ENCODE measurements at places on chromosomes 7 and 10.

DNA sequence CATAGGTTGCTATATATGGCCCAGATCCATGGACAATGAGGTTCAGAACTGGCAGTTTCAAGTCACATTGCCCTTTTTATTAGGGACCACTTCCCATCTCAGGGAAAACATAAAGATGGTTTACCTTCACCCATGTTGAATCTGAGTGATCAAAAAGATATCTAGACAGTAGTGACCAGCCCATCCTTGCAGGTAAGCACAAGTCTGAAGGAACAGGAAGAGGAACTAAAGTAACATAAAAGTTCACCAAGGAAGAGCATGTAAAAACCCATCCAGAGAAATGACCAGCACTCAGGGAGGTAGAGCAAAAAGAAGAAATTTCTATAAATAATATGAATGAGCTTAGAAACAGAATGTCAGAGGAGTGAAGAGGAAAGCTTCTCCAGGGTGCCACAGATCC is 382.5 kb downstream of the PARD3 start:
- no peak for DNase-seq

DNA sequence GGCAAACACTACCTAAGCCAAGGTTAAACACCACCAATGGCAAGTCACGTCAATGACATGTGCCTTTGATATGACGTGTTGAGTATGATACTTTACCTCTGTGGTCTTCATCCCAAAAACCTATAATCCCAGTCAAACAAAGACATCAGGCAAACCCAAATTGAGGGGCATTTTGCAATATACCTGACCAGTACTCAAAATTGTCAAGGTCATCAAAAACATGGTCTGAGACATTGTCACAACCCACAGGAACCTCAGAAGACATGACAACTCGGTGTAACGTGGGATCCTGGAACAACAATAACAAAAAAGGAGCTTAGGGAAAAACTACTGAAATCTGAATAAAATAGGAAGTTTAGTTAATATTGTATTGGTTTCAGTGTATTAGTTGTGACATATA is 7.2 kb downstream of the FAM237B start:
- DNase-seq, result no peak

- no peak for DNase-seq
Measured at GRCh38 chr7:149719912-149720335, 53.5 kb downstream of the ZNF467 start.

DNA sequence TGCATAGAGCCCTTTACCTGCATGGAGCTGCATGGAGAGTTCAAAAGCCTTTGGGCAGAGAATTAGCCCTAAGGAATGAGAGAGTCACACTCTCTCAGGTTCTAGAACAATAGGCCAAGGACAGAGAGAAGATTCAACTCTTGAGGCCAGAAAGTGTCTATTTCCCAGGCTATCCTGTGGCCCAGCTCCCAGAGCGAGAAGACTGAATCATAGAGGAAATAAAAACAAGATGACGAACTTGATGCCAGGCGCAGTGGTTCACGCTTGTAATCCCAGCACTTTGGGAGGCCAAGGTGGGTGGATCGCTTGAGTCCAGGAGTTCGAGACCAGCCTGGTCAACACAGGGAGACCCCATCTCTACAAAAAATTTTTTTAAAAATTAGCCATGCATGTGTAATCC is 18.3 kb upstream of the PODXL start:
- no peak for DNase-seq

DNA sequence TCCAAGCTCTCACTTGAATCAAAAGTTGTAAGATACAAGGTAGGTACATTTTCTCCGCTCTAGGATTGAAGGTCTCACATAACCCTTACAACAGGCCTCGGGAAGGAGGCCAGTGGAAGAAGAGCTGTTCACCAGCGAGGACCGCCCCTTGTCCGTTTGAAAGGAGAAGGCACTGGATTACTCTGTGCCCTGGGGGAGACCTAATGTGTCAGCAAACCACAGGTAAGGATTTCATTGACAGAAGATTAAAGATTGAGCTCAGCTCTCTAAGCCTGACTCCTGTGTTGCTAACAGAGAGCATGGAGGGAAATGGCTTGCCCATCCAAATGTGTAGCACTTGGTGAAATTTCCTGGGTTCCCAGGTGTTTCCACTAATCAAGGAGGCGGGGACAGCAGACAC is 81.2 kb downstream of the SLC16A9 start:
- DNase-seq, result no peak

GRCh38 chr7:888081-889024 is 12.0 kb downstream of the GET4 start:
- no peak for DNase-seq

DNA sequence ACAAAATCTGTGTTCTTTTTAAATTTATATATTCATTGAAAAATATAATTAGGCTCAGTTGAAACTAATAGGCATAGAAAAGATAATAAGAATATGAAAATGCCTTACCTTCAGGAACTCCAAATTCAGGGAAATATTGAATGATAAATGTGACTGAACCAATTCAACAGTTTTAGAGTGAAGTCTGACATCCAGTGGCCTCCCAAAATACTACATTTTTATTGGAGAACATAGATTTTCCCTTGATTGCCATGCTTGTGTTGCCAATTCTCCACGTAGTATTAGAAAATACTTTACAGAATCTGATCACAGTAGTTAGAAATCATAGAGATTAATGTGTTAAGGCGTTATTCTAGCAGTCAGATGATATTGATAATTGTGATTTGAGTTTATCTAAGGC is 1246.7 kb downstream of the GATA3 start:
- no peak for DNase-seq

GRCh38 chr7:35624299-35625186 is 70.4 kb downstream of the HERPUD2 start:
- DNase-seq, result no peak

DNA sequence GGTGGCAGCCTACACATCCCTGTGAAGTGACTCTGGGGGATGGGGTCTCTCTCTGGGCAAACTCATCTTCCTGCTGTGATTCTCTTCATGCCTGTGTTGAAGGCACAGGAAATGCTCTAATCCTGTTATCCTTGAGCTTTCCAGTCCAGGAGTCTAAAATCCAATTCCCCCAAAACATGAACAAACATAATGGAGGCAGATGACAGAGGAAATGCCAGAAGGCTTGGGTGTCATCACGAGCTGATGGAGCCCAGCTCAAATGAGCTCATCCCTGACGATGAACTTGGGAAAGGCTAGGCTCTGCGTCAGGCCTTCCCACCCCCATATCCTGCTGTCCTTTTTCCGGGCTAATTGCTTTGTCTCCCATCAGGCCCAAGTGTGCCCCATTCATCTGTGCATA is 165.9 kb upstream of the PODXL start:
- no peak for DNase-seq

- no peak for DNase-seq
Measured at GRCh38 chr10:78776756-78777155, 292.0 kb upstream of the ZMIZ1 start.

- DNase-seq, result no peak
Measured at GRCh38 chr7:13604178-13604577, 385.3 kb downstream of the ETV1 start.

DNA sequence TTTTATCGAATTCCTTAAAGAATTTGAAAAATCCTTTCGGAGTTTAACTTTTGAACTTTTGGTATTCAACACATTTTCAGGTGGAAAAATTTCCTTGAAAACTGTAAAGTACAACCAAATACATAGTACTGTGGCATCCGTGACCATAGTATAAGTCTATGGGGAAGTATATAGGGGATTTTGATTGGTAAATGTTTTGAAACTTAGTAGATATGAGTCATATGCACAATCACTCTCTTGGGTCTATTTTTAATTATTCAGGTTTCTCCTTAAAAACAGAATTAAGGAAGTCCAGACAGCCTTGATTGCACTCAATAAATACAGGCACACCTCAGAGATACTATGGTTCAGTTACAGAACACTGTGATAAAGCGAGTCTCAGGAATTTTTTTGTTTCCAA is 64.2 kb downstream of the AVL9 start:
- DNase-seq, result no peak

- no peak for DNase-seq
Measured at GRCh38 chr7:149869291-149869650, 4.5 kb upstream of the ATP6V0E2 start.

- DNase-seq, result no peak
Measured at GRCh38 chr10:44008270-44008916, 359.7 kb upstream of the ZNF32 start.

- DNase-seq, result no peak
Measured at GRCh38 chr10:132963430-132963960, 21.1 kb upstream of the CFAP46 start.

DNA sequence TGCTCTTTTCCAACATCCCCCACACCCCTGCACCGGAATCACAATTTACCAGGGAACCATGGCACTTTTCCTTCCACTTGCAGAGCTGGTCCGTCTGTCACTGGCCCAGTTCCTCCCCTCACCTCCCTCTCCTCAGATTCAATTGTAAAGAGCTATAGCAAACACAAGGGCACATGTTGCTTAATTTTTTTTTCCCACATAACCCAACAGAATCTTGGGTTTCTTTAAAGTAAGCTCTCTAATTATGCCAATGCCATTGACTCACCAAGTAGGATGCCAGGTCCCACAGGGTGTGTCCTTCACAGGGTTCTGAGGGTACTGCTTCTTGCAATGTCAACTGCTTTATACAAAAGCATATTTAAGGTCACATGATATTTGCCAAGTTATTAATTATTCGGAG is 262.2 kb downstream of the AUTS2 start:
- no peak for DNase-seq

DNA sequence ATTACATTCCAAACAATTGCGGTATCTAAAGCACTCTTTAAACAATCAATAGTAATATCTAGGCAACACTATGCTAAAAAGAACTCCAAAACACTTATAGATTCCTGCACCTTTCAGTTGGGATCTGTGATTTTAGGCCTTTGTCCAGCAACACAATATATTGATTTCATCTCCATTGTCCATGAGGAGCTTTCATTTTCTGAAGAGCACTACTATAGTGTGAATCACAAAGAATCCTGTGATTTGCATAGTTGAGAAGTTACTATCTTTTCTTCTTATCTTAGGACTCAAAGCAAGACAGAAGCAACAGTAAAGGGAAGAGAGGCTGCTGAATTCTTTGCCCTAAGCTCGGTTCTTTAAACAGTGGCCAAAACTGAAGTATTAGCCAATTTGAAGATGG is 846.8 kb downstream of the IPMK start:
- DNase-seq, result no peak

GRCh38 chr7:122316467-122317388 is 12.2 kb upstream of the FEZF1 start:
- no peak for DNase-seq

DNA sequence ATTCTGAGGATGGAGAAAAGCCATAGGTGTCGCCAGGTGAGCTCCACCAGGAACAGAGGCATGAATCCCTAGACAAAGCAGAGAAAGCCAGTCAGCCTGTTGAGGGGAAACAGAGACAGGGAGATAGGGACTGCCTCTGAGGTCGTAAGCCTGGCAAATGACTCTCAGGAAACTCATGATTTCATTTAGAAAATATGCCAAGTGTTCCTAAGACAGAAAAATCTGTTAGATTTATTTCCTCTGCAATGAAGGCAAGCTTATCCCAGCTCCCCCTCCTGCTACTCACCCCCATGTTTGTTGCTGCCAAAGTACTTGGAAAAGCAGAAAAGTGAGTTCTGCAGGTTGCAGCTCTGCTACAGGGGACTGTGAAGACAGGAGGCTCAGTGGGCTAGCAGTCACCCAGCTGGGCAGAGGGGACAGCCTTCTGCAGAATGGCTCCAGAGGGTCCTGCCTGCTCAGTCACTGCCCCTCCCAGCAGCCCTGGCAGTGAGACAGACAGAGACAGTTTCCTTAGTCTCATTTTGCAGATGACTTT is 184.3 kb downstream of the ADRA2A start:
- DNase-seq, result no peak

GRCh38 chr10:28343987-28344895 is 41.4 kb upstream of the MPP7 start:
- no peak for DNase-seq

- no peak for DNase-seq
Measured at GRCh38 chr10:92822060-92822634, 26.2 kb upstream of the EXOC6 start.

DNA sequence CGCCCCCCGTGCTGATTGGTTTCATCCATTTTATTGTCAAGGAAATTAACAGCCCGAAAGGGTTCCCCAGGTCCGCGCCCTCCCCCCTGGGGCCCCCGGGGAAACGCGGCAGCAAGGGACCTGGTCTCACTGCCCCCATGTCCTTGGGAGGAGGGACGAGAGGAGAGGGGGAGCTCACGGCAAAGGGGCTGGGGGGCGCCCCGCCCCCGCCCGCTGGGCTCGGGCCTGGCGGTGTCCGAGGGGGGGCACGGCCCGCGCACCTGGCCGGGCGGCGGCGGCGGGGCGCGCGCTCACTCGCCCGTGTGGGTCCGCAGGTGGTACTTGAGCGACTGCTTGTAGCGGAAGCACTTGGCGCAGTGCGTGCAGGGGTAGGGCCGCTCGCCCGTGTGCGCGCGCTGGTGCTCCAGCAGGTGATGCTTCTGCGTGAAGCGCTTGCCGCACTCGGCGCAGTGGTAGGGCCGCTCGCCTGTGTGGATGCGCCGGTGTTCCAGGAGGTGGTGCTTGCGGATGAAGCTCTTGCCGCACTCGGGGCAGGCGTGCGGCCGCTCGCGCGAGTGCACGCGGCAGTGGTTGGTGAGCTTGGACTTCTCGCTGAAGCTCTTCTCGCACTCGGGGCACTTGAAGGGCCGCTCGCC is 29.3 kb downstream of the ZNF777 start:
- DNase-seq, result no peak

GRCh38 chr10:119754936-119755335 is 29.1 kb downstream of the INPP5F start:
- DNase-seq, result no peak

DNA sequence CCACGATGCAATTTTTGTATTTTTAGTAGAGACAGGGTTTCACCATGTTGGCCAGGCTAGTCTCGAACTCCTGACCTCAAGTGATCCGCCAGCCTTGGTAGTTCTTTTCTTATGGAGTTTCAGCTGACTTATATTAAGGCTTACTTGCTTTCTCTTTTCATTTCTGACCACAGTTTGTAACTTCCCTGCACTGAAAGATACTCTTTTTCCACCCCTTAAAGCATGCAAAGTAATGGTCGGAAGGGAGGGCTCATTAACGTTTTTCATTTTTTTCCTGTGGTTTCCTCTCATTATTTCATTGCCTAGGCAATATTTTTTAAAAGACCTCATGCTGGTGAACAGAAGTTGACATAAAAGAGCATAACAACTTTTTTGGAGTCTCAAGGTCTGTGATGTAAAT is 27.0 kb downstream of the ADRB1 start:
- no peak for DNase-seq

DNA sequence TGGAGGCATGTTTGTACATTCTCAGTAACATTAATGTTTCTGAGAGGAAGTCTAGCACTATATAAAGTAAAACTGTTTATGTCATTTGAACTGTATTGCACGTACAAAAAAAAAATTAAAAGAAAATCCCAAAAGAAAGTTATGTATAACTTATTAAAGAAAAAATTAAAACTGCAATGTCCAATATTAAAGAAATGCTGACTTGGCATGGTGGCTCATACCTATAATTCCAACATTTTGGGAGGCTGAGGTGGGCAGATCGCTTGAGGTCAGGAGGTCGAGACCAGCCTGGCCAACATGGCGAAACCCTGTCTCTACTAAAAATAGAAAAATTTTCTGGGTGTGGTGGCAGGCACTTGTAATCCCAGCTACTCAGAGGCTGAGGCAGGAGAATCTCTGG is 178.7 kb upstream of the VIPR2 start:
- DNase-seq, result no peak
